NCI-H2171 treated with DMSO at 0.1 percent for 48 hours (cell line): ENCODE measurements at places on chromosomes 2 and 18.
A peak's percentile ranks its signal among the peaks of the same experiment; 100 is the strongest.

DNA sequence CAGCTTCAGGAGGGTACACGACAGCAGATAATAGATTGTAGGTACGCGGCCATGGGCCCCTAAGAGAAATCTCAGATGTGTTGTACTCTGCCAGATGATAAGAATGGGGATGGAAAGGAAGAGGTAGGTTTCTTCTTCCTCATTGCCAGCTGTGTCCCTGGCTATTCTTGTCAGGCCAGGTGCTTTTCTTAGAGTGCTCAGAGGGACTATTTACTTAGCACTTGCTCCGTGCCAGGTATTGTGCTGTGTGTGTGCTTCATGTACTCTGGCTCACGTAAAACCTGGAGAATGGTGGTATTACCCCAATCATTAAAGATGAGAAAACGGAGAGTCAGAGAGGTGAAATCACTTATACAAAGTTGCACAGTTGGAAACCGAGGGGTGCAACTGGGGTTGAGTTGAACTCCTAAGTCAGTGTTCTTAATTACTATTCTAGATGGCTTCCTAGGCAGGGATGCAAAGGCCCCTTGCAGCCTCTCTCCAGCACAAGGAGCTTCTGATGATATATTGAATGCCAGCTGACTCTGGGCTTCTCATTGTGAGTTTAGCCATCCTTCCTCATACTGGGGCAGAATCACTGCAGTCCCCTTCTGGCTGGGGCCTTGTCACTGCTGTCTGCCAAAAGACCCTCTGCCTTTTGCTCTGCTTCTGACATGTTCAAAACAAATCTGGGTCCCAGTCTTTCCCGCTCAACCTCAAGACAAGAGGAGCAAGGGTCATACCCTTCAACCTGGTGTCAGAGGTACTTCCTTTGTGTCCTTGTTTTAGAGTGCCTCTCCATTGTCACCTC, 60.7 kb downstream of the LYPD1 start:
- DNase-seq = no peak

GRCh38 chr2:7010391-7011054, 93.3 kb downstream of the RNF144A start:
- no peak for DNase-seq

GRCh38 chr2:2825062-2825461, 494.0 kb upstream of the MYT1L start:
- DNase-seq = no peak

GRCh38 chr2:186535861-186536260, 49.8 kb downstream of the ZC3H15 start:
- DNase-seq = no peak

DNA sequence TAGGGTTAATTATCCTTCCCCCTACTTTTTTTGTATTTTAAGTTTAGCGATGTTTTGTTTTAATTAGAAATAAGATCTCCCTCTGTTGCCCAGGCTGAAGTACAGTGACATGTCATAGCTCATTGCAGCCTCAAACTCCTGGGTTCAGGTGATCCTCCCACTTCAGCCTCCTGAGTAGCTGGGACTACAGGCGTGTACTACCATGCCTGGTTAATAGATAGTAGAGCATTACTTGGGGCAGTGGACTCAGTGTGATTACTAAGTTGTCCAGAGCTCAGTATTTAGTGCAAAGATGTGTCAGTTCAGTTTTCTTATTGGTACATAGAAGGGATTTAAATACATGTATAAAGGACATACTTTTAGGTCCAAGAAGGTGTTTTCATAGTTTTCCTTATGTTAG, 9.5 kb upstream of the ADGRF3 start:
- DNase-seq = no peak

DNA sequence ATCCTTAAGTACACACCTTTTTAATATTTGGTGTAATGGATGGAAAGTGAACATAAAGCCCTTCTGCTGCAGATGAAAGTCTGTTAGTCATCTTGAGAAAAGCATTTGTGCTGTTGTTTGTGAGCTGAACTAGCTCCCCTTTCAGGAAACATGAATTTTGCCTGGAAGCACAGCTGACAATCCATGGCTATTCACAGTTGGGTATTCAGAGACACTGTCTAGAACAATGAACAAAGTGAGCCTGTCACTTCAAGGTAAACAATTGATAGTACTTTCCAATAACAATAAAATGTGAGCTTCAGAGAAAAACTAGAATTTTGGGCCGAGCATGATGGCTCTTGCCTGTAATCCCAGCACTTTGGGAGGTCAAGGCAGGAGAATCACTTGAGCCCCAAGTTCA, 6.8 kb upstream of the EFHD1 start:
- no peak for DNase-seq

DNA sequence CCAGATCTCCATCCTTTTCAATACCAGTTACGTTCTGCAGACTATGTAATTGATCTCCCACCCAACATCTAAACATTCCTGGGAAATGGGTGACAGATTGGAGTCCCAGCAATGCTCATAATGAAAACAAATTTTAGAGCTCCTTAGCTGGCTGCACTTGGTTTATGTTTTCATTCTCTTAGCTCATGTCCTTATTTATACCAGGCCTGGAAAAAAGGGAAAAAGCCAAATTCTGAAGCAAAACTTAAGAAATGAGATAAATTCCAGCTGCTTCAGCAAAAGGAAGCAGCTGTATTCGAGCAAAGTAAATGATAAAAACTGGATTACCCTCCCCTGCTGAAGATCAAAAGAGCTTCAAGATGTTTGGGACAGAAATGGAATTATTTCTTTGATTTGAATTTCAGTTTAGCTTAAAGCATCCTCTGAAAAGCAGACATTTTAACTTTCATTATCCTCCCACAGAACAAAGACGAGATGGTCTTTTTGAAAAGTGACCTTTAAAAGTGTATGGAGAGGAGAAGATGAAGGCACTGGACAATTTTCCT, 196.5 kb upstream of the THUMPD2 start:
- no peak for DNase-seq

DNA sequence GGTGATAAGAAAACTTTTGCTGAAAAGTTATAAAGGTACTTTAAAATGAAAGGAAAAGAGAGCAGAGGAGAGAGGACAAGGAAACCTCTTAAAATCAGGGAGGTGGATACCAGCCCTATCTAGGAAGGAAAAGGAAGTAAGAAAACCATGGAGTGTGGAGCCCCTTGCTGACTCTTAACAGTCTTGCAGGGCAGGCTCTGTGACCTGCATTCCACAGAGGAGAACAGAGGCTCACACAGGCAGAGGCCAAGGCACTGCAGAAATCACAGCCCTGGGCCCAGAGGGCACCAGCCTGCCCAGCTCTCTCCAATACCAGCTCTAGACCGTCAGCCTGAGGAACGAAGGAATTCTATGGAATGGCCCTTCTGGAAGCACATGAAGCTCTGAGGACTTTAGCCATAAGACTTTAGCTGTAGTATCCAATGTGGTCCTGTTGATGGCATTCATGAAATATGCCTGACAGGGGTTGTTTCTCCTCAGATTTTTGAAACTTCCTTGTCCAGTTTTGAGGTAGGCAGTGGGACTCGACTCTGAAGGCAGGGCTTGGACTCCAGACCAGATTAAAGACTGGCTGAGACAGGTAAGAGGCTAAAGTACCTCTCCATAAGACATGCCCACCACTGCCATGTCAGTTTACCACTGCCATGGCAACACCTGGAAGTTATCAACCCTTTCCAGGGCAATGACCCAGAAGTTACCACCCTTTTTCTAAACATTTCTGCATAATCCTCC, 216.3 kb downstream of the ANAPC1 start:
- no peak for DNase-seq

DNA sequence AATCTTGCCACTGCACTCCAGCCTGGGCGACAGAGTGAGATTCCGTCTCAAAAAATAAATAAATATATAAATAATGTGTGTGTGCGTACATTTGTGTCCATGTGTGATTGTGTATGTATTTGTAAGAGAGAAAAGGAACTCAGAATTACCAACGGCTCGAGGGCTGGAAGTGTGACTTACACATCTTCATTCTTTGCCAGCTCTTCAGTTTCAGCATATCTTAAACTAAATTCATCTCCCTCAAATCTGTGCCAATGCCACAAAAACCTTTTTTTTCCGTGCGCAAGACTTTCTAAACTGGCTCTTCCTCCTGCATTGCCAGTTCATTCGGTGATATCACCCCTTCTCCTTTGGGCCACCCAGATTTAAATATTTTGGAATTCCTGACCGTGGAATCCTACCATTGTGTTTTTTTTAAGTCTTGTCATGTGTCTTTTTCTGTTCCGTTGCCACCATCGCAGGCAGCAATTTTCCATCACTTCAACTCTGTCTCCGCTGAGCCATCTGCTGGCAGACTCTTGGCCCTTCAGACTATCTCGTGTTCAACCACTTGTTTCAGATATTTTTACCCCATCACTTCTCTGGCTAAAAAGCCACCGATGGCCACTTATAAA, 77.0 kb upstream of the ZNF532 start:
- DNase-seq = no peak

- DNase-seq = no peak
Observed at GRCh38 chr2:240303896-240304745, 131.3 kb upstream of the GPC1 start.

DNA sequence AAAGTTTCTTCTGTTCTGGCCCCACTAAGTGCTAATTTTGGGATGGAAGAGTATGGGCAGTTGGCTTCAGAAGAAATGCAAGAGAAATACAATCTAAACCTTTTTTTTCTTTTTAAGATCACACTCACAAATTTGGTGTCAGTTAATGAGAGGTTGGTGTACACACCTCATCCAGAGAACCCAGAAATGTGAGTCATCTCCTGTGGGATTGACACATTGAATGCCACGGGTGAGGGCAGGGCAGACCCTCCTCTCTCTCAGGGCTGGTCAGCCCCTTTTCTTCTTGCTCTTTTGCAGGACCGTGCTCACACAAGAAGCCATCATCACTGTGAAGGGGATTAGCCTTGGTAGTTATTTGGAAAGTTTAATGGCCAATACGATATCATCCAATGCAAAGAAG, 19.2 kb downstream of the PRELID3A start:
- DNase-seq = no peak

DNA sequence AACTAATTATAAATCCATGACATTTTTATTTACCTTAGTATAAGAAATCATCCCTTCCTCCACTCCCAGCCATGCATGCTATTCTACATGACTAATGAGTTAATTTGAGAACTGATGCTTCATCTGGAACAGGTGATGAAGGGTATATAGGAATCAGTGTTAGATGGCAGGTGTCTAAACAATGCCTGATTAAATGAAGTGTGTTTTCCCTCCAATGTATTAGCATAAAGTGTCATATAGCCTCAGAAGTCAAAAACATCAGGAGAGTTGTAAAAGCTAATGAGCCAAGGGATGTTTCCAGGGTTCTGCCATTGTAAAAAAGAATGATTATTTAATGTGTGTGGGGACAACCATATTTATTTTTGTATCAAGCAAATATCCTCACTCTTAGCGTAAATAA, 913.8 kb downstream of the DCC start:
- peak; percentile 66 for DNase-seq

DNA sequence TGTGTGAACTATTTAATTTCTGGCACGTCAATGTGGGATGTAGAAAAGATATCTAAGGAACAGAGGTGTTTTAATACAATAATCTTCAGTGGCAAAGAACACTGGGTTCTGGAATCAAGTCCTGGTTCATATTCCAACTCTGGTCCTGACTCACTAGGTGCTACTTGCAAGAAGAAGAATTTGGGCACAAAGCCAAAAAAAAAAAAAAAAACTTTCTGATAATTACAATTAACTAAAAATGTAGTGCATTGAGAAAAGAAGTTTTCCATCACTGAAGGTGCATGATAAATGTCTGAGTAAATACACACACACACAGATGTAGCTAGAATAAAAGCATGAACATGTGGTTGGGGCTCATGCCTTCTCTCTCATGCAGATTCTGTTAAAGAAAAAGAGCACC, 424.4 kb upstream of the REG3G start:
- DNase-seq = no peak

DNA sequence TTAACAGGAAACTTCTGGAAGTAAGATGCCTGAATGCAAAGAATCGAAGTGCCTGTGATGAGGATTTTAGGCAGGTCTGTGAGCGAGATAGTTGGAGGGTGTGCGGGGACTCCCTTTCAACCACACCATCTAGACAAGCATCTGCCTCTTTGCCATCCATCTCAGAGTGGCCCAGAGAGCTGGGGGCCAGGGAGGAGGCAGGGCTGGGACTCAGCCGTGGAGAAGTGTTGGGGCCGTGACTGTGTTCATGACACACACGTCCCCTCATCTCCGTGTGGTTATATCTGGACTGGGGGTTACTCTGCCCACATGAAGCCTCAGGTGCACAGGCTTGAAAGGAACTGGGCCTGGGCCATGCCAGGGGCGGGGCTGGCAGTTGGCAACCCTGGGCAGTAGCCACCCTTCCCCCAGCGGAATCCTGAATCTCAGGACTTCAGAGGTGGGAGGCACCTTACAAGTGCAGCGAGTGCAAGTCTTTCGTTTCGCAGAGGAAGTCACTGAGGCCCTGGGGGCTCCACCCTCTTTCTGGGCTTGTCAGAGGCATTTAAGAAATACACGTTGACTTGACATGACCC, 112.5 kb downstream of the SLC4A3 start:
- DNase-seq = no peak

DNA sequence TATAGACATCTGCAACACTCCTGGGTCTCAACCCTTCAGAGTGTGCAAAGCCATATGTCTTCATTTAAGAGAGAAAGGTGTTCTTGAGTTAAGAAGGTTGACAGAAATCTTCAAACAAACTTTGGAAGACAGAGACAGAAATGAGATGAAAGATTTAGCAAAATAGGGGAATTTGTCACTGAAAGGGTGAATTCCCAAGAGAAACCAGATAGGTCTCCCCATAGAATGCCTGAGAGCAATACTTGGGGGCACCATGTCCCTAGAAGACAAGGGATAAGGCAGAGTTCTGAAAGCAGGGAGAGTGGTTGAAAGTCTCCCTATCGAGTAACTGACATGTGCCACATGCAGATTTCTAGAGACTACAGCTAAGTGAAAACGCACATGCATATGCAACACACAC, 50.0 kb downstream of the AP1S3 start:
- DNase-seq = no peak

GRCh38 chr2:240140511-240140910, at the start of gene OTOS:
TSS of gene OTOS (minus strand) at chr2:240140658. CDS start at chr2:240140326, 332 bp downstream.
- no peak for DNase-seq

DNA sequence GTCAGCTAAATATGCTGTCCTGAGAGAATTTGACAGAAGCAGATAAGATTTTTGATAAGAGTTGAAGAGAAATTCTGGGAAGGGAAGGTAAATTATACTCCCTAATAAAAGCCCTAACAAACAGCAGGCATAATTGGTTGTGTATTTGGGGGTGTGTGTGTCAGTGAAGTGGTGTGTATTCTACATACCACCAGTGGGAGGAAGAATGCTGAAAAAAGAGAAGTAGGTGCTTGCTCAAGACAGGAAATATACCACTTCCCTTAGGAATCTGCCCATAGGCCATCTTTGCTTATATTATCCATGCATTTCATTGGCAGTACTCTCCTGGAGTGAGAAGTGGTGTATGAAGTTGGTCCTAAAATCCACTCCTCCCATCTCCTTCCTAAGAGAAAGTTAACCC, 76.2 kb downstream of the FMNL2 start:
- no peak for DNase-seq

DNA sequence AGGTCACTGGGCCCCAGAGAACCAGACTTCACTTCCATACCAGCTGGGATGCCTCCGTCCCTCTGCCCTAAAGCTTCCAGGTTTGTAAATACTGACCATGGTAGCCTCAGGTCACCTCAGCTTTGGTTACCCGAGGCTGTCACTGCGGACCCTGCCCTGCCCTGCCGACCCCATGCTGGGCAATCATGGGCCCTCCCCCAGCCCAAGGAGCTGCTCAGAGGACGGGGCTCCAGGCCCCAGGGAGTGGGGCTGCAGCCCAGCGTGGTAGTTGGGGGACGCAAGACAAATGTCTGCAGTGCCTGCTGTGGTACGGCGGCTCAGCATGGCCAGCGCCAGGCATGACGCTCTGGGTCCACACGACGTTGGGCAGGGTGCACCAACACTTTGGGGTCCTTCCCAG, 25.3 kb downstream of the RAMP1 start:
- DNase-seq = no peak
